ENCODE measurements at places on chromosomes 5 and 9.

- no peak for DNase-seq
Observed at GRCh38 chr5:160231783-160232342, 2.6 kb downstream of the FABP6 start.

GRCh38 chr9:13524245-13524644 lies 244.8 kb upstream of the MPDZ start:
- no peak for DNase-seq

DNA sequence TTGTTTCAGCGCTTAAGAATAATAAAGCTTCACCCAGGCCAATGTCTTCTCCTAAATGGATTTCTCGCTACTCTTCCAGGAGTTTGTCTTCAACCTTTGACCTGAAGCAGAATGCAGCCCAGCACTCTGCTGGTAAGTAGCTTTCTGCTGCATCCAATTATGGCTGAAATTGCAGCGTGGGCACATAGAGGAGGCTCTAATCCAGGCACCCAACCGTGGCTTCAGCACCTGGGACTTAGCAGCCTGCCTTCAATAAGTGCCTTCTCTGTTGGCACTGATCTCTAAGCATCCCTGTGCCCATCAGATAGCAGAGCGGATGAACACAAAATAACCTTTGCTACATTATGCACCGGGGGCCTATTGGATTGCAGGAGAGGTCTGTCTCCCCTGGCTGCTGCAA lies 105.2 kb downstream of the TRIM32 start:
- DNase-seq = no peak

- peak; percentile 65 for DNase-seq
Observed at GRCh38 chr9:131418143-131419025, 24.5 kb downstream of the PRRC2B start.

DNA sequence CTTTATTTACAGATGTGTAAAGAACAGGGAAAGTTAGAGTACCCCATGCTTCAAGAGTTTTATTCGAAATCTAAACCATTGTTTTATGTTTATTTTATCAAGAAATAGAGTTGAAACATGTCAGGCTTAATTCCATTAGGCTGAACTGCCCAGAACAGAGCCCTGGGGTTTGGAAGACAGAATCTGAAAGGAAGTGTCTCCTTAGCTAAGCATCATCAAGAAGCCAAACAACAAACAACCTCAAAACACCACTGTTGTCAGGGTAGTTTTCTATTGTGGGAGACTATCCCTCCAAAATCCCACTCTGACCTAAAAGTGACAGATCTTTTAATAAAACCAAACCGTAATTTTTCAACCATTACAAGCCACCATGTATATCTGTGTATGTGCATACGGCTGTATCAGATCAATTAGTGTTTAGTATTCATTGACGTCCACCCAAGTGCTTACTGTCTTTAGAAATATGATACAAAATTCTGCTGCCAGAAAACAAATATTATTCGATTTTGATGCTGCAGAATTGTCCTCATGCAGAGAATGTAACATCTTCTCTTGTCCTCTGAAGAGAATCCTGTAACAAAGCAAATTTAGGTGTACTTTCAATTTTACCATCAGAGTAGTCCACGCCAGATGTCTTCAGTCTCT lies 271.9 kb upstream of the TMEM161B start:
- DNase-seq = no peak

GRCh38 chr5:172443441-172444109 lies 10.8 kb downstream of the SH3PXD2B start:
- no peak for DNase-seq

- no peak for DNase-seq
Observed at GRCh38 chr5:138274189-138274853, at the start of gene GFRA3. Gene GFRA3, minus strand, starts transcription at chr5:138274621. Its CDS starts 197 bp downstream, at chr5:138274424.

- no peak for DNase-seq
Observed at GRCh38 chr9:114327749-114328148, 1.9 kb upstream of the ORM2 start.

- no peak for DNase-seq
Observed at GRCh38 chr5:138660051-138660572, 84.9 kb upstream of the HSPA9 start.

DNA sequence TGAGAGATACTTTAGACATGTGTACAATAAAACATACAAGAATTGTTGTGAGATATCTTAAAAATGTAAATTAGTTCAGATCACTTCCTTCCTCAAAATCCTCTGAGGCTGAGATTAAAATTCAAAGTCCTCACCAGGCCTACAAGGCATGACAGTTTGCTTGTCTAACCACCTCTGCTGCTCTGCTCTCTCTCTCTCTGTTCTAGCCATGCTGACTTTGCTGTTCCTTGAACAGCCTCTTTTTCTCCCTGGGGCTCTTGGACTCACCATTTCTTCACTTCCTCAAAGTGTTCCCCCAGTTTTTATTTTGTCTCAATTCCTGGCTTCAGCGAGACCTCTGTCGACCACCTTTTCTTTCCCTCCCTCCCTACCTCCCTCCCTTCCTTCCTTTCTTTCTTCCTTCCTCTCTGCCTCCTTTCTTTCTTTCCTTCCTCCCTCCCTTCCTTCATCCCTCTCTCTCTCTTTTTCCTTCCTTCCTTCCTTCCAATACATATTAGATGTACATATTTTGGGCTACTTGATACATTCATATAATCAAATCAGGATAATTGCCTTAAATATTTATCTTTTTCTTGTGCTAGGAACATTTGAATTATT lies 27.0 kb downstream of the CATSPER3 start:
- no peak for DNase-seq

GRCh38 chr5:149756354-149756753 lies 26.2 kb downstream of the PPARGC1B start:
- DNase-seq = no peak

- peak; percentile 7 for DNase-seq
Observed at GRCh38 chr5:125409861-125410536, 663.6 kb upstream of the ZNF608 start.

DNA sequence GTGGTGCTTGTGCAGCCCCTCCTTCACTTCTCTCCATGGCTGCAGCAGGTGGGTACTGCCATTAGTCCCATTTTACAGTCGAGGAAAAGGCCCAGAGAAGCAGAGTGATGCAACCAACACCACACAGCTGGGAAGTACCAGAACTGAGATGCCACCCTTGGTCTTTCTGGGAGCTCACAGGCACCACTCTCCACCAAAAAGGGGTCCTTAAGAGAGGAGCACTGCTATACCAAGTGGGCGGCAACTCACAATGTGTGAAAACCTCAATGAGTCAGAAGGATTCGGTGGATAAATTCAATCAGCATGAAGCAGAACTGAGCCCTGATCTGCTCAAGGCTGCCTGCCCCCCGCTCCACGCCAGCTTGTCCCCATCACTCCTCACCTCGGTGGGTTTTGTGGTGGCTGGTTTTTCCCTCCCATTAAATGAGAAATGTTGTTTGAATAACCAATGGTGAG lies 213.7 kb downstream of the FSTL4 start:
- no peak for DNase-seq

DNA sequence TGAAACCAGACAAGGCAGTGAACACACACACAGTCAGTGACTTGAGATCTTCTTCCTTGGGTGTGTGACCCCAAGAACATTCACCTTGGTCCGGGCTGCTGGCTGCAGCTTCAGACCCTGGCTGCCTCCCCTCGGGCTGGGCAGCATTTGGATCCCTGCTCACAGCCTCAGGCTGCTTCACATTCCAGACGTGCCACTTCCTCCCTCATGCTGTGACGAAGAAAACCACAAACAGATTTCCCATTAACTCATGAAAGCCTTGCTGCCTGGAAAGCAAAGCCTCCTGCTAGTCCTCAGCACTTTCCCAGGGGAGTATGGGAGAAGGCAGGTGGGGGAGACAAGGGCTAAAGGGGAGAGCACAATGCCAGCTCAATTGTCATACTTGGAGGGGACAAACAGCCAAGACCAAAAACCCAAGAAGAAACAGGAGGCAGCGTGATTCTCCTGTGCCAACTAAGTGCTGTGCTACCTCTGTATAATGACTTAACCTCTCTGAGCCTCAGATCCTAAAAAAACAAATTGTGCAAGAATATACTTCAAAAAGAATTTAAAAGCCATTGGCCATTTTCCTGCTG lies 594.6 kb upstream of the BRINP1 start:
- DNase-seq = no peak

- DNase-seq = no peak
Observed at GRCh38 chr9:127142291-127142690, 19.9 kb upstream of the ANGPTL2 start.

GRCh38 chr5:109573256-109573655 lies 116.5 kb upstream of the MAN2A1 start:
- DNase-seq = no peak

DNA sequence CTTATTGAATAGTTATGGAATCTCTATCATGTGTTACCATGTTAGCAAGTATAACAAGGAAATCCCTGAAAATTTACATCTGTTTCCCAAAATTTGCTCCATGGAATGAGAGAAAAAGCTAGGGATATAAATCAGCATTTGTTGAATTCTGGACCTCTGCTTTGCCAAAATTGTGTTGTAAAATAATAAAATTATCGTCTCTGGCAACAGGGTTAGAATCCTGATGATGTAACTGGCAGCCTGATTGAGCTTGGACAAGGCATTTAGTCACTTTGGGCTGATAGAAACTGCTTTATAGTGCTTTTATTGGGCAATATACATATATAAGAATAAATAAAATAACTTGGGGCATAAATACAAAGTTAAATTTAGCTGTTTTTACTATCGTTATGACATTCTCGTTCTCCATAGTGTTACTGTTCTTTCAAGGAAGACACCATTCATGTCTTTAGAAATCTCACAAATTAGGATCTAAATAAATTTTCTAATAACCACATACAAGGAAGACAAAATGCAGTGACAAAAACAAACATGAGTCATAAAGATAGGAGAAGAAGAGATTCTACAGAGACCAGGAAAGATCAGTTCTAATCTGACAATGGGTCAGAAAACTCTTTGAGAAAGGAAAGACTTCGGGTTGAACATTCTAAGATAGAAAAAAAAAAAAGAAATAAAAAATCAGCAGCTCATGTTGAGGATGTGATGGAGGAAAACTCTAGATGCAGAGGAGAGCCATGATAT lies 145.0 kb upstream of the CDH10 start:
- DNase-seq = no peak

DNA sequence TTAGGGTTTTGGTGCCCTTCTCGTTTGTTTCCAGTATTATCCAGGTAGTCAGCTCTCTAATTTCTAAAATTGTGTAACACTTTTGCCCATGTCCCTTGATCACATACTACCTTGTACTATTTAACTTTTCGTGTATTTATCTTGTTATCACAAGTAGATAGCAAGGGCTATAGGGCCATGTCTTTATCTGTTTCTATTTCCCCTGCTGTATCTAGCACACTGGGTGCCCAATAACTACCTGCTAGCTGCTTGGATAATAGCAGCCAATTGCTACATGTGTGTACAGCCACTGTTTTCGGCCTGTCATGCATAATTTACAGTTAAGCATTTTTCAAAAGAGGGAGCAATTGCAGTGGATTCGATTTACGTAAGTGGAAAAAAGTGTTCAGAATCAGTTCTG lies 64.8 kb upstream of the TNFAIP8 start:
- no peak for DNase-seq

DNA sequence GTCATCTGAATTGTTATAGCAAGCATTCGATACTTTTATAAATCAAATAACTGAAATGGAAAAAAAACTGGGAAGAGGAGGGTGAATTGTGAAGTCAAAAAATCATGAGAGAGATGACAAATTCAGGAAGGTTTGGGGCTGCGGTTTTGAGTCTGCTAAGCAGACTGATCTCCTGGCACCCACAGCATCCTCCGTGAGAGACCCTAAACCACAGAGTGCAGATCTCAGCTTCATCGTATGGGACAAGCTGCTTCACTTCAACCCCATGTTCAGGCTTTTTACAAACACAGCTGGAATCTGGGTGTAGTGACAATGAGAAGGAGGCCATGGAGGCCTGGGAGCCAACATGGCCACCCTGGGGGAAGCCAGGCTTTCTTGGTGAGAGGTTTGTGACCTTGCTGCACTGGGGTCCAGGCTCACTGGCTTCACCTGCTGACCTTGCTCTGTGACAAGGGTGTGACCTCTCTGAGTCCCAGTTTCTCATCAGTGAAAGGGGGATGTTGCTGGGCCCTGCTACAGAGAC lies 19.4 kb downstream of the USP20 start:
- DNase-seq = no peak

DNA sequence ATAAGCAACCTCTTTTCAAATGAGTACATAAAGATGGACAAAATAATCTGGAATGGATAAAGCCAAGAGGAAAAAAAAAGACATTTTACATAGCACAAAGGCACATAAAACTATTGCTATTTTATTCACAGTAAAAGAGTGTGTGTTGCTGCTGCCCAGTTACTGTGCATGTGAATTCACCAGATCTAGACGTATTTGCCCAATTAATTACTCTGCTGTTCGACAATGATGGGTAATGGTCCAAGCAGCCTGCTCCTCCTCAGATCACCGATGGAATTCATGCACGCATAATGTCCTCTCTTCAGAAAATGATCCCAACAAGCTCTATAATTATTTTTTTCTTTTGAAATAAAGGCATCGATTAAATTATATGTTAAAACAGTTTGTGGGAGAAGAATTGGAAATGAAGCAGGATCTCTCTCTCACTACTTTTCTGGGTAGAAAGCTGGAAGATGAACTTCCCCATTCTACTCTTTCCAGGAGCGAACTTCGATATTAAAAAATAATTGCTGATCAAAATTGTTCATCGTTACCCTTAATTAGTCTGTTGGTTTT lies 357.4 kb upstream of the CCNH start:
- DNase-seq = no peak

DNA sequence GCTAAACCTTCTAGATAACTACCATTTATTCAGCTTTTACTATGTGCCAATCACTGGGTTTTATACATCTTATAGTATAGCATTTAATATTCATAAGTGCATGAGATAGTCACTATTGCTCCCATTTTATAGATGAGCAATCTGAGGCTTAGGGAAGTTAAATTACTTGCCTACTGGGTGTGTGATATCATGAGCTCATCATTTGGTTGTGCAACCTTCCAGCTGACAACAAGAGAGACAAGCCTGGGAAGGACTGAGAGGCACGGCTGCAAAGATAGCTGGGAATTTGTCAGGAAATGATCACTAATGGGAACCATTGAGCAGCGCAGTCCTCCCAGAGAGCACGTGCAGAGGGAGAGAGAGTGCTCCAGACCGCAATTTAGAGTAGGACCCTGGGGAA lies 481.6 kb upstream of the KIF2A start:
- no peak for DNase-seq

DNA sequence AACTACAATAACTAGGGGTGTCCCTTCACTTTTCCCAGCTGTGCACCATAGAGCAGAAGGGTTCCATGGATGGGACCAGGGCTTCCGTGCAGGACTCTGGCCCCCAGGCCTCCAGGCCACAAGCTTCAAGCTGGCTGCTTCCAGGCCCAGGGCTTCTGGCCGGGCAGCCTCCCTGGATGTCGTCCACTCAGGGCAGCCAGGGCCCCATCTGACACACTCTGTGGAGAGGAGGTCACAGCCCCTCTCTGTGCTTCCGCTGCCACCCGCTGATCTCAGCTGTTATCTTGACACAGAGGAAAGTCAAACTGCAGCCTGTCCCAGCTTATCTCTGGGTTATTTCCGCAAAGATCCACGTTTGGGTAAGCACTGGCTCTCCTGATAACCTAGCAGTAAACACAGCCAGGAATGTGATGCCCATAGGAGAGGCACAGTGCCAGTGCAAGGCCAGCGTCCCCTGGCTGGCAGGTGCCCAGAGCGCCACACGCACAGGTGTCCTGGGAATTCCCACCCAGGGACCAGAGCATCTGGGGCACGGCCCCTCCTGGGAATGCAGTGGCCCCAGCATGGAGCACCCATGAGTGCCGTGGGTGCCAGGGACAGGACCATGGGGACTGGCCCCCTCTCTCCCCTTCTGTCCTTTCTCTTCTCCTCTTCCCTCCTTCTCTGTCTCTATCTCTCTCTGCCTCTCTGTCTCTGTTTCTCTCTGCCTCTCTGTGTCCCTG lies 15.6 kb upstream of the SLC6A19 start:
- DNase-seq = no peak

All from NCI-H510A (cell line).